CD4-positive, alpha-beta T cell (primary cell): ENCODE measurements at places on chromosomes 2 and 18.

GRCh38 chr2:45960057-45960863, 308.8 kb downstream of the PRKCE start:
- DNase-seq, result no peak

- no peak for DNase-seq
Measured at GRCh38 chr18:72206814-72207213, 337.3 kb downstream of the CBLN2 start.

DNA sequence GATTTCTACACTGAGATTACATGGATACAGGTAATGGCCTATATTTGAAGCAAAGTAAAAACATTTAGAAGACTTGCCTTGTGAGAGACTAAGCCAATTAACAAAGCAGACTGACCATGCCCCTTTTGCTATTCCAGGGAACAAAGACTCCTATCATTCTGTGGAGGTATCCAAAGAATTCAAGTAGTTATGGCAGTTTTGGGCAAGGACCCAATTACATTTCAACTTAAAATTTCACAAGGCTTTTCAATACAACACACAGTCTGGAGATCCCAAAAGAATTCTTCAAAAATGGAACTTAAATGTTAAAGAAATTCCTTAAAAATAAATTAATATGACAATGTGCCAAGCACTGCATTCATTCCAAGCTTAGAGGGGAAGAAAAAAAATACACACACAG, 109.2 kb upstream of the CHRNA1 start:
- DNase-seq, result no peak

GRCh38 chr2:85994897-85995647, 106.3 kb upstream of the ST3GAL5 start:
- no peak for DNase-seq

- no peak for DNase-seq
Measured at GRCh38 chr2:104853534-104854497, at the start of gene POU3F3. Gene POU3F3 (plus strand): TSS chr2:104854115. CDS start chr2:104855511, 1,396 bp downstream.

- no peak for DNase-seq
Measured at GRCh38 chr2:215423928-215424540, 11.8 kb downstream of the FN1 start.

GRCh38 chr2:154698721-154699574, 453 bp downstream of the KCNJ3 start:
- no peak for DNase-seq

GRCh38 chr2:200471324-200471848, 38.5 kb downstream of the KCTD18 start:
- peak; percentile 33 for DNase-seq

DNA sequence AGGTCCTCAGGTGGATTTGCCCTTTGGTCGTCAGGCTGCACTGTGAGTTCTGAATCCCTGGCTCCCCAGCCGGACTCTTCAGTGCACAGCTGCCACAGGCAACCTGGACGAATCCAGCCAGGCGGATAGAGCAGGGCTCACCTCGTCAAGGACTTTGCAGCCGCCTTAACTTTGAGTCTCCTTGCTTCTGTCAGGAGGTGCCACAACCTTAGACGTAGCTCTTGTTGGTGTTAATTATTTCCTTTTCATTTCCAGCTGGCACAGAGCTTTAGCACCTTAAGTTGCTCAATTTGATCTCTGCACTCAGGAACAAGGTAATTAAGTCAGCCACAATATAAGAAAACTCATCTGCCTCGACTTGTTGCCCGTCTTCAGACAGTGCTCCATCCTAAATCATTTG, 17.7 kb downstream of the SMIM21 start:
- DNase-seq, result no peak

DNA sequence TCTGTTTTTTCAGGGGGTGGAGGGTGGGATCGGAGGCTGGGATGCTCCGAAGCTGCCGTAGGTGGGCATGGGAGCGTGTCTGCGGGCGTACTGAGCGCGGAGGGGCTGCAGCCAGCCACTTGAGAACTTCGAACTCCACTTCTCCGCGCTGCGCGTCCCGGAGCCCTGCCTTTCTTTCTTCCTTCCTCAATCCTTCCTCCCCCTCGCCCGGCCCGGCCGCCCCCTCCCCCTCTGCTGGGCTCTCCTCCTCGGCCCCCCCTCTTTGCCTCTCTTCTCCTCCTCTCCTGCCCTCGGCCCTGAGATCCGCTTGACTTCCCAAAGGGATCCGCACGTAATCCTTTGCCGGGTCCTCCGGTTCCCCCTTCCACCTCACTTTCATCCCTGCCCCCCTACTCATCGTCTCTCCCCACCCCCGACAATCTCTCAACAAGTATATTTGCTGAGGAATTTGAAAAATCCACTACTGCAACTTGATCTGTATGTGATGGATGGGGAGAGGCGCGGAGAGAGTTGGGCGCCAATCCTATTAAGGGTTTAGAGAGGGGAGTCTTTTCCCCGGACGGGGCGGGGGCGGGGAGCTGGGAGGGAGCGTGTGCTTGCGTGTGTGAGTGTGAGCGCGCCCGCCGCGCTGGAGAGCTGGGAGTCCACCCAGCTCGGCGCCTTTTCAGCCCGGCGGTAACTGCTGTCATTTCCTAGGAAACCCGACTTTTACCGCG, 1.1 kb downstream of the GLI2 start:
- no peak for DNase-seq

DNA sequence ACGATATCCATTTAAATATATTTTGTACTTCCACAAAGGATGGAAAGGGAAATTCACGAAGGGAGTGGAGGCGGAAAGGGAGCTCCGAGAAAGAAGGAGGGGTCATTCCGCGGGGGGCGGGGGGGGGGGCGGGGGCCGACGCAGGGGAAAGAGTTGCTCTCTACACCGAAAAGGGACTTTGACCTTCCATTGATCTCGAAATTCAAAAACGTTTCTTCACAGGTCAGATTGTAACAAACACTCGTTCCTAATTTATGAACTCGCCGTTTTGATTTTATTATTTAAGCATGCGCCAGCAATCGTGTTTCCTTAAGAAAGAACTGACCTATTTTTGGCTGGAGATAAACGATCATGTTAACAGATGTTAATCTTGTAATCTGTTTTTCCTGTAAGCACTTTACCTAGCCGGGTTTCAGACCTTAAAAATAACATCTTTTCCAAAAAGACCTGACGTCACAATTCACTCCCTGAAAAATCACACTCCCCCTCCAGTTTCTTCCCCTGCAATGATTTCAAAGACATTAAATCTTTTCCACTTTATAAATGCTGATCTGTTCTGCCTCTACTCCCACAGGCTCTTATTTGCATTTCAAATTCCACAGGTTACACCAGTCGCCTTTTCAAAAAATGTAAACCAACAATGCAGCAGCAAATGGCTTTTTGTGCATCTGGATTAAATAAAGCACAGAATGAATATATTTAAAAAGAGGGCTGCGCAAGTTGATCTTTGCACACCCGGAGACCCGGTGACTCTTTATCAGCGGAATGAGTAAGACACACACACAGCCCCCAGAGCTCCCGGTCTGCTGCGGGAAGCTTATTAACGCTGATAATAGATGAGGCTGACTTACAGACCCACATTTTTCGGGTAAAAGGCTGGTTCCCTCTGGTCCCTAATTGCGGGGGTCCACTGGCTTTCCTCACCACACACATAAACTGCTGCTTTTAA, 1.6 kb downstream of the ZNF516 start:
- DNase-seq, result no peak

- DNase-seq, result no peak
Measured at GRCh38 chr18:12532661-12533060, 124.9 kb downstream of the PRELID3A start.

- DNase-seq, result peak; percentile 15
Measured at GRCh38 chr2:84865181-84865783, 15.6 kb downstream of the TRABD2A start.

DNA sequence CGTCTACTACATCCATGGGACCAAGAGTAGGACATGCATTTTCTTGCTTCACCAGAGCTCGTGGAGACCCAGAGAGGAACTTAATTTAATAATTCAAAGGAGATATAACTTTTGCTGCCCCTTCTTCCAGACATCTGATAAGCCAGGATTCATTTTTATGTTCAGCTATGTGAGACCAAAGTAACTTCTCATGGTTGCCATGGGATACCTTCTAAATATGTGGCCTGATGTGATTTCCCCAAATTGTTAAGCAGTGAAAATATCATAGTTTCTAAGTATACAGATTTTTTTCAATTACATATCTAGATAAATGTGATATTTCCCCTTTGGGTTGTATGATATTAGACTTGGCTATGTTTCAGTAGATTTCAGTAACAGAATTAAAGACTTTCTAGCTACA, 185.5 kb upstream of the FN1 start:
- DNase-seq, result no peak

DNA sequence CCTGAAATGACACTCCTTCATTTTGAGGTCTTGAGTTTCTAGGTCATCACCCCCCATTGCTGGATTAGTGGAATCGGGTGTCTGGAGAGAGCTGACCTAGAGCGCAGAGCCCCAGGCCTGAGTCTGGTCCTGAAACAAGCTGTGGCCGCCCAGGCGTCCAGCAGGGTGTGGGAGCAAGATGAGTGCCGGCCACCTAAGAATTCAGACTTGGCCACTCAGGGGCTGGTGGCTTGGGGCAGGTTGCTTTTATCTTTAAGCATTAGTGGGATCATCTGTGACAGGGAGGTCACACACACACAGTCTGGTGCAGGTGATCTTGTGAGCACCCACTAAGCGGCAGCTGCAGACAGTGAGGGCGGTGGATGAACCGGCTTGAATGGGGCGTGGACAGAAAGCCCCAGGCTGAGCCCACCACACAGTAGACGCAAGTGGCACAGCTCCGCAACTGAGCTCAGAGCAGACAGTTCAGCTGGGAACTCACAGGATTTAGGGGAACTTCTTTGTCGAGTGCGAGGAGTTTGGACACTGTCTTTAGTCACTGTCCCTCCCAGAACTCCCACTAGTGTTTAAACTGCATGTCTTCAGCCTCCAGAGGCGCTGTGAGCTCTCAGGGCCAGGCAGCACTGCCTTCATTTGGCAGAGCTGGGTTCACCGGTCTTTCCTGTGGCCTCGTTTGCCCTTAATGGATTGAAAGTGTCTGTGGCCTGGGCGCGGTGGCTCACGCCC, 21.5 kb downstream of the ITGB1BP1 start:
- no peak for DNase-seq

GRCh38 chr18:26546875-26547645, 1.3 kb downstream of the KCTD1 start:
- peak; percentile 14 for DNase-seq

- no peak for DNase-seq
Measured at GRCh38 chr2:58853420-58853819, 612.3 kb upstream of the FANCL start.

- no peak for DNase-seq
Measured at GRCh38 chr18:4454537-4455112, 482 bp downstream of the DLGAP1 start.

GRCh38 chr2:141940709-141941108, 190.1 kb downstream of the LRP1B start:
- no peak for DNase-seq

GRCh38 chr2:102848366-102848839, 86.6 kb downstream of the TMEM182 start:
- no peak for DNase-seq

DNA sequence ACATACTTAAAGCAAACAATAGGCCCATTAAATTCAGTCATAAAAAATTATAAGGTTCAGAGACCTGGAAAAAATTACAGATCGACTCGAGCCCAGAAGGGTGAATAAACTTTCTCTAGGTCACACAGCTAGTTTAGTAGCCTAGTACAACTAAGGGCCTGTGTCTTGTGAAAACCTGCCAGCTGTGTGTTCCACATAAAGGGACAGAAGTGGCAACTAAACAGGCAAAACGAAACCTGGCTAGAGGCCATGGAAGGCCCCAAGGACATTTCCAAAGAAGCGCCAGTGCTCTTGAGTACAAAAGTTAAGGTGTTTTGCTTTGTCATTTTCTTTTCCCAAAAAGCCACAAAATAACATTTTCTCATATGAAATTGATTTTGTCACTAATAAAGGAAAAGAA, 164.9 kb downstream of the L3MBTL4 start:
- DNase-seq, result no peak

GRCh38 chr2:232628466-232629128, 4.8 kb upstream of the EFHD1 start:
- no peak for DNase-seq

GRCh38 chr2:85790032-85790431, 36.2 kb downstream of the ATOH8 start:
- DNase-seq, result no peak

DNA sequence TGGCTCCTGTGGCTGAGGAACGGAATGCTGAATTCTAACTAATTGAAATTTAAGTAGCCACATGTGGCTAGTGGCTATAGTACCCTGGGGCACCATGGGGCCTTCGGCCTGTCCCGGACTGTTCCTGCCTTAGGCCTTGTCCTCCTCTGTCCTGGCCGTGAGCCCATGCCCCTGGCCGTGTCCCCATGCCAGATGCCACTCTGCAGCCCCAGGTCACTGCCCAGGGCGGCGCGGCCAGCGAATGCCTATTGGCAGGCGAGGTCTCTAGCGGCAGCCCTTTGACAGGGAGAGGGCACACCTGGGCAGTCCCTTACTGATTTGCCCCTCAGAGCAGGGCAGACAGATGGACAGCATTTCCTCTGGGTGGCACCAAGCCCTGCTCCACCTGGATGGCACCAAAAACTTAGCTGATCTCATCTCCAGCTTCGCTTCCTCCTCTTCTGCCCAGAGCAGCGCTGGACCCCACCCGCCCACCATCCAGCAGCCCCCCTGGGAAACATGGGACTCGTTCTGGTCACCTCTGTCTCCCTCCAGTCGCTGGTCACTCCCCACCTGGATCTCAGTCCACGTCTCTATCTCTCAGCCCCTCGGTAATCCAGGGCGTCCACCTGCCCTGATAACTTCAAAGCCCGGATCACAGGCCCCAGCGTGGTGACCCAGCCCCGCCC, 1.1 kb upstream of the DGKD start:
- DNase-seq, result no peak

DNA sequence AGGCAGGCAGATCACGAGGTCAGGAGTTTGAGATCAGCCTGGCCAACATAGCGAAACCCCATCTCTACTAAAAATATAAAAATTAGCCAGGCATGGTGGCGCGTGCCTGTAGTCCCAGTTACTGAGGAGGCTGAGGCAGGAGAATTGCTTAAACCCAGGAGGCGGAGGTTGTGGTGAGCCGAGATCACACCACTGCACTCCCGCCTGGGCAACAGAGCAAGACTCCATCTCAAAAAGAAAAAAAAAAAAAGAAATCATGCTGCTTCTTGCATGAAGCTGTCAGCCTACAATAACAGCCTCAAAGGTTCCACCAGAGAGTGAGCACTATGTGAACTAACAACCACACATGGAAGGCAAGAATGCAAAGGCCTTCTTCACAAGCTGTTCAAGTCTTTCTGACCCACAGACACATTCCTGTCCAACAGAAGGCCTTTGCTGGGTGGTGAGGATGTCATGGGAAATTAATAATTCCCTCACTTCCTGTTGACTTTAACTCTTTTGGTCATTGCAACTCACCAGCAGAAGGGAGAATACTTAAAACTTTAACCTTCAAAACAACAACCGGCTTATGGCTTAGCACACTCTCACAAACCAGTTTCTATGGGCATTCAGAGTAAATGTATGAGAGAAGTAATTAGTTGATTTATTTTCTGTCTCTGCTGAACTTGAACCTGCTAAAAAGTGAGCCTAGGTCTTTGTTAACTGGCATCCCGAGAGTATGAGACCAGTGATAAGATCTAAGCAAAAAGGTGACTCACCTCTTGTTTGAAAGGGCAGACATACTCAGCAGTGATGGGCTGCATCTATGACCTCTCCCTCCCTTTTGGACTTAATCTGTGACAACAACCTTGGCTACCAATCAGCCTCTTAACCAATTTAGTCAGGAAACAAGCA, 11.8 kb downstream of the PLEKHM3 start:
- DNase-seq, result no peak
